ENCODE measurements at places on chromosomes 7 and 10.

GRCh38 chr10:87844837-87845623, 18.3 kb downstream of the KLLN start:
- H3K4me1 ChIP-seq: no peaks in the 10 kb centered on the region
- no peak overlapping the region for H3K4me3 ChIP-seq
- no peaks in the 10 kb centered on the region for H3K27me3 ChIP-seq
- H3K27ac ChIP-seq: no peak overlapping the region
- no peaks in the 10 kb centered on the region for H3K36me3 ChIP-seq

- H3K36me3 ChIP-seq: no peaks in the 10 kb centered on the region
- no peaks in the 10 kb centered on the region for H3K4me1 ChIP-seq
- DNase-seq: no peak
- no peak overlapping the region for H3K27ac ChIP-seq
- no peak overlapping the region for H3K4me3 ChIP-seq
These were observed 7.9 kb downstream of the POLR1F start for GRCh38 chr7:19700936-19701335.

- no peaks in the 10 kb centered on the region for H3K27me3 ChIP-seq
- no peaks in the 10 kb centered on the region for H3K36me3 ChIP-seq
- no peaks in the 10 kb centered on the region for H3K4me1 ChIP-seq
- no peak overlapping the region for H3K27ac ChIP-seq
These were observed 30.0 kb upstream of the INHBA start for GRCh38 chr7:41732843-41733306.

GRCh38 chr7:86130268-86130667, 513.4 kb upstream of the GRM3 start:
- H3K4me1 ChIP-seq: no peaks in the 10 kb centered on the region

GRCh38 chr7:108227366-108227765, 97.2 kb upstream of the LAMB4 start:
- no peaks in the 10 kb centered on the region for H3K36me3 ChIP-seq
- H3K4me1 ChIP-seq: no peaks in the 10 kb centered on the region

- no peaks in the 10 kb centered on the region for H3K36me3 ChIP-seq
- H3K4me3 ChIP-seq: no peak overlapping the region
- H3K27ac ChIP-seq: no peak overlapping the region
- no peaks in the 10 kb centered on the region for H3K27me3 ChIP-seq
- peak; percentile 5 for DNase-seq
These were observed 1.1 kb downstream of the IL2RA start for GRCh38 chr10:6061056-6061455.

- no peaks in the 10 kb centered on the region for H3K36me3 ChIP-seq
- no peaks in the 10 kb centered on the region for H3K4me1 ChIP-seq
- no peaks in the 10 kb centered on the region for H3K27me3 ChIP-seq
- no peak overlapping the region for H3K27ac ChIP-seq
These were observed 536.4 kb downstream of the XPNPEP1 start for GRCh38 chr10:109386921-109387320.

GRCh38 chr10:101052285-101052684, 9.5 kb upstream of the KAZALD1 start:
- DNase-seq: no peak
- peaks cover 60% of the 10 kb centered on the region for H3K27me3 ChIP-seq
- no peak overlapping the region for H3K4me3 ChIP-seq
- H3K36me3 ChIP-seq: no peaks in the 10 kb centered on the region
- peaks cover 8% of the 10 kb centered on the region for H3K4me1 ChIP-seq

- DNase-seq: no peak
- H3K4me3 ChIP-seq: no peak overlapping the region
- H3K4me1 ChIP-seq: no peaks in the 10 kb centered on the region
- H3K27ac ChIP-seq: no peak overlapping the region
- H3K36me3 ChIP-seq: no peaks in the 10 kb centered on the region
These were observed 360.4 kb downstream of the CXCL12 start for GRCh38 chr10:44024356-44025116.

- no peaks in the 10 kb centered on the region for H3K36me3 ChIP-seq
- no peak overlapping the region for H3K27ac ChIP-seq
- DNase-seq: no peak
These were observed 310.3 kb upstream of the ZNF32 start for GRCh38 chr10:43958964-43959363.

DNA sequence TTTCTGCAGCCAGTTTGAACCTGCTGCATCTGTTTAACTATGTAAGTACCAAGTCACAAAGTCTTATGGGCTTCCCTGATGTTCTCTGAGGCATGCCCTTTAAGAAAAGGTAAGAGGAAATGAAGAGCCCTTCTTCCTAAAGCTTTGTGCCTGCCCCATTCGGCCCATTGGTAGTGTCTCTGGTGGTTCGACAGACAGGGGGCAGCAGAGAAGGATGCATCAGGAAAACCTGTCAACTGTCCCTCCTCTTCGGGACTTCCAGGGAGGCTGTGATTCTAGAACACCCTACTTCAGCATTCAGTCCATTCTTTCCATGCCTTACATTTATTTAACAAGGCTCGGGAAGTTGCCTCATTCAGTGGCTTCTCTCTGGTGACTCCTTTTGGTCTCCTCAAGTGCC, 1.9 kb upstream of the SFRP4 start:
- H3K4me3 ChIP-seq: no peak overlapping the region
- H3K4me1 ChIP-seq: no peaks in the 10 kb centered on the region
- no peak for DNase-seq
- no peaks in the 10 kb centered on the region for H3K36me3 ChIP-seq
- no peak overlapping the region for H3K27ac ChIP-seq
- peaks cover 33% of the 10 kb centered on the region for H3K27me3 ChIP-seq

GRCh38 chr10:49285232-49285631, 13.7 kb upstream of the C10orf71 start:
- no peaks in the 10 kb centered on the region for H3K36me3 ChIP-seq
- no peaks in the 10 kb centered on the region for H3K27me3 ChIP-seq
- no peak overlapping the region for H3K27ac ChIP-seq
- H3K4me1 ChIP-seq: no peaks in the 10 kb centered on the region

DNA sequence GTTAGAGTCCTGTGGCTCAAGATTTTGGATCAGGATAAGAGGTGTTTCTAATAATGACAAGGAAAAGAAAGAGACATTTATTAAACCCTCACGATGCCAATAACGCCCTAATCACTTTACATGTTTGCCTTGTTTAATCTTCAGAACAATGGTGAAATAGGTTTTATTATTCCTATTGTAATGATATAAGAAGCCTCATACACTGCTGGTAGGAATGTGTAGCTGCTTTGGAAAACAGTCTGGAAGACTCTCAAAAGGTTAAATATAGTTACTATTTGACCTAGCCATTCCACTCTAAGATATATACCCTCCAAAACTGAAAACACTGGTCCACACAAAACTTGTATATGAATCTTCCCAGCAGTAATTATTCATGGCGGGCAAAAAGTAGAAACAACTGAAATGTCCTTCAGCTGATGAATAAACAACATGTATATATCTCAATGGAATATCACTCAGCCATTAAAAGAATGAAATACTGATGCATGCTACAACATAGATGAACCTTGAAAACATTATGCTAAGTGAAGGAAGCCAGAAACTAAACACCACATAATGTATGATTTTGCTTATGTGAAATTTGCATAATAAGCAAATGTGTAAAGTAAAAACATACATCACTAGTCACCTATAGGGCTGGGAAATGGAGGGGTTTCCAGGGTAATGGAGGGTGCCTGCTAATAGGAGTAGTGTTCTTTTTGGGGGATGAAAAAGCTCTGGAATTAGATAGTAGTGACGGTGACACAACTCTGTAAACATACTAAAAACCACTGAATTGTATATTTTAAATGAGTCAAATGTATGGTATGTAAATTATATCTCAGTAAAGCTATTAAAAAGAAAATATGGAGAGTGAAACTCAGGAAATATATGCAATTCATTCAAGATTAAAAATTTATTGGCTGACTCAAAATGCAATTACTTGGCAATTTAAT, 76.9 kb upstream of the ANK3 start:
- H3K36me3 ChIP-seq: no peaks in the 10 kb centered on the region
- no peaks in the 10 kb centered on the region for H3K27me3 ChIP-seq
- H3K4me1 ChIP-seq: no peaks in the 10 kb centered on the region
- no peak for DNase-seq
- no peak overlapping the region for H3K4me3 ChIP-seq

DNA sequence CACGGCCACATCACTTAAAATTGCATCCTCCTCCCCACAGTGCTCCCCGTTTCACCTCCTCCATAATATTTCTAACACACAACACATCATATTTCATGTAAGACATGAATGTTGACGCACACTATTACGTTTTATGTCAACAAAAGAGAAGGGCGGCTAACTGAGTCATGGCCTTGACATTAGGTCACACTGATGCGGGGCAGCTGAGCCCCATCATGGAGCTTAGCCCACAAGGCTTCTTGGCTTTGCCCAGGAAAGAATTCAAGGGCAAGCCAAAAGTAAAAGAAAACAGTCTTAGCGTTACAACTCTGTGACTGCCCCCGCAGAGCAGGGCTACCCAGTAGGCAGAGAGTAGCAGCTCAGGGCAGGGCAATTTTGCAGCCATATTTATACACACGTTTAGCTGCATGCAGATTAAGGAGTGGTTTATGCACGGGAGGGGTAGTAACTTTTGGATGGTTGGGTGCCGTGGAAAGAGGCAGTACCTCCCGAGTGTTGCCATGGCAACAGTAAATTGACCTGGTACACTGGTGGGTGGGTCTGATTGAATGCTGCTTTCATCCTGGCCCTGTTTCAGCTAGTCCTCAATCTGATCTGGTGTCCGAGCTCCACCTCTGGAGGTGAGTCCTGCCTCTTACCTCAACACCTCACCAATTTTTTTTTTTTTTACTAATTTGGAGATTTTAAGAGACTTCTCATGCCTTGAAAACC, 156.2 kb upstream of the FRMD4A start:
- no peaks in the 10 kb centered on the region for H3K4me1 ChIP-seq
- H3K27me3 ChIP-seq: no peaks in the 10 kb centered on the region
- no peak overlapping the region for H3K27ac ChIP-seq
- H3K4me3 ChIP-seq: no peak overlapping the region

GRCh38 chr7:22841954-22842353, 19.3 kb upstream of the TOMM7 start:
- no peak overlapping the region for H3K4me3 ChIP-seq
- H3K27me3 ChIP-seq: no peaks in the 10 kb centered on the region
- no peaks in the 10 kb centered on the region for H3K36me3 ChIP-seq
- peak overlapping the region; percentile 56 for H3K27ac ChIP-seq
- DNase-seq: peak; percentile 82
- H3K4me1 ChIP-seq: no peaks in the 10 kb centered on the region

DNA sequence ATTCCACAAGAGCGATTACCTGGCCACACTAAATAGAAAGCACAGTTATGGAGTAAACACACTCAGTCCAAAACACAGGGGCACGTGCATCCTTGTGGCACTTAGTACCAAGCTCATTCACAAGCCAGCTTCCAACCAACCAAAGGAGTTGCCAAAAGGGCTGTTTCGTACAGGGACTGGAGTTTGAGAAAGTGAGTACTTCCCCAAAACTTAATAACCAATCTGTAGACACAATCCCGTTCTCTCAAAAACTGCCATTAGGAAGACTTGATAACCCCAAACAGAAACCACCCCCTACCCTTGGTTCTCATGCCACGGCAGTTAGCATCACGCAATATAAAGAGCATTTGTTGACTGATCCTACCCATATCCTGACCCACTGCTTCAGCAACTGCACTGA, 166.2 kb upstream of the ASAH2 start:
- H3K4me3 ChIP-seq: peak overlapping the region; percentile 70
- no peak for DNase-seq
- H3K4me1 ChIP-seq: peaks cover 35% of the 10 kb centered on the region
- H3K27ac ChIP-seq: peak overlapping the region; percentile 77

- H3K27ac ChIP-seq: no peak overlapping the region
- no peaks in the 10 kb centered on the region for H3K36me3 ChIP-seq
- no peaks in the 10 kb centered on the region for H3K4me1 ChIP-seq
- no peak overlapping the region for H3K4me3 ChIP-seq
These were observed 7.2 kb downstream of the INSYN2A start for GRCh38 chr10:127189226-127189625.

GRCh38 chr7:5607951-5608656, 173.4 kb downstream of the RNF216 start:
- H3K4me3 ChIP-seq: no peak overlapping the region
- no peak overlapping the region for H3K27ac ChIP-seq
- no peak for DNase-seq
- H3K27me3 ChIP-seq: no peaks in the 10 kb centered on the region
- no peaks in the 10 kb centered on the region for H3K4me1 ChIP-seq

GRCh38 chr7:121187222-121187621, 141.6 kb upstream of the WNT16 start:
- no peaks in the 10 kb centered on the region for H3K36me3 ChIP-seq
- no peak for DNase-seq
- no peaks in the 10 kb centered on the region for H3K27me3 ChIP-seq
- no peaks in the 10 kb centered on the region for H3K4me1 ChIP-seq

DNA sequence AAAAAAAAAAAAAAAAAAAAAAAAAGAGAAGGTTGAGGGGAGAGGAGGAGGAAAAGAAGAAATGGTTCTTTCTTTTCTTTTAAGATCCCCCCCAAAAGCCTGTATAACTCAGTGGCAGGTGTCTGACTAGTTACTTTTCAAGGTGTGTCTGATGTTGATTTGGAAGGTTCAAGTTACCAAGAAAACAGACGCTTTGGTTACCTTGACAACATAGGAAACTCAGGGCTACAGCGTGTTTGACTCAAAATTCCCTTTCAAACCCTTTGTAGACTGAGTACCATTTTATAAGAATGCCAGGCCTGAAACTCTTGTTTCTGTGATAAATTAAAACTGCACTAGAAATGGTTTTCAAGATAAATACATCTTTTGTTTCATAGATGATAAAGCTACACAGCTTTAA, 286.8 kb downstream of the SKIDA1 start:
- H3K36me3 ChIP-seq: no peaks in the 10 kb centered on the region
- H3K27ac ChIP-seq: no peak overlapping the region
- no peak for DNase-seq
- H3K27me3 ChIP-seq: no peaks in the 10 kb centered on the region
- no peak overlapping the region for H3K4me3 ChIP-seq
- H3K4me1 ChIP-seq: no peaks in the 10 kb centered on the region

GRCh38 chr10:131905603-131906268, 4.9 kb downstream of the PPP2R2D start:
- no peaks in the 10 kb centered on the region for H3K27me3 ChIP-seq
- no peaks in the 10 kb centered on the region for H3K36me3 ChIP-seq
- peak; percentile 48 for DNase-seq
- H3K4me3 ChIP-seq: no peak overlapping the region
- H3K4me1 ChIP-seq: peaks cover 64% of the 10 kb centered on the region
- no peak overlapping the region for H3K27ac ChIP-seq

GRCh38 chr10:68074031-68074774, 880 bp downstream of the HERC4 start:
- peaks cover 28% of the 10 kb centered on the region for H3K4me1 ChIP-seq
- peak overlapping the region; percentile 87 for H3K4me3 ChIP-seq
- peaks cover 20% of the 10 kb centered on the region for H3K36me3 ChIP-seq
- no peaks in the 10 kb centered on the region for H3K27me3 ChIP-seq
- H3K27ac ChIP-seq: peak overlapping the region; percentile 99

GRCh38 chr10:12194752-12195271, 879 bp downstream of the NUDT5 start:
- H3K27me3 ChIP-seq: no peaks in the 10 kb centered on the region
- peaks cover 20% of the 10 kb centered on the region for H3K36me3 ChIP-seq
- H3K4me1 ChIP-seq: peaks cover 38% of the 10 kb centered on the region
- peak overlapping the region; percentile 88 for H3K27ac ChIP-seq
- peak overlapping the region; percentile 86 for H3K4me3 ChIP-seq
